Vagina (tissue), 2 donors: ENCODE measurements at places on chromosomes 2 and 18. TPM values are rescaled to one million over a fixed set of nuclear protein-coding genes. Genes with fewer than 3 reads are reported as not detected.

DNA sequence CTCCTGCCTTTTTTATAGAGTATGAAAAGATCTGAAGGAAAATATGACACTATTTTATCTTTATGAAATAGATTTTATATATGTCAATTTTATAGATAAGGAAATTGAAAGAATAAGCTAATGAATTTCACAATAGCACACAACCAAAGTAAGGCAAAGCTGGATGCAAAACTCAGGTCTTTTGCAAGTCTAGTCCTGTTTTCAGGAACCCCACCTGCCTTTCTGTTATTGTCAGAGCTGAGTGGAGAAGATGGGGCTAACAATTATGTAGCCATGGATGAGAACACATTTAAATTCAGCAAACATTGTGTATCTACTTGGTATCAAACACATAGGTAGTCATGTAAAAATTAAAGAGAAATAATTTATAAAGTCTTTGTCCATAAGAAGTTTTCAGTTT is 161.5 kb upstream of the ZEB2 start:
- no peaks in the 10 kb centered on the region for H3K27me3 ChIP-seq
- H3K4me1 ChIP-seq, result peaks cover 8% of the 10 kb centered on the region
- no peaks in the 10 kb centered on the region for H3K36me3 ChIP-seq
- H3K4me3 ChIP-seq, result no peak overlapping the region
- H3K27ac ChIP-seq, result no peak overlapping the region
- no peak for DNase-seq

DNA sequence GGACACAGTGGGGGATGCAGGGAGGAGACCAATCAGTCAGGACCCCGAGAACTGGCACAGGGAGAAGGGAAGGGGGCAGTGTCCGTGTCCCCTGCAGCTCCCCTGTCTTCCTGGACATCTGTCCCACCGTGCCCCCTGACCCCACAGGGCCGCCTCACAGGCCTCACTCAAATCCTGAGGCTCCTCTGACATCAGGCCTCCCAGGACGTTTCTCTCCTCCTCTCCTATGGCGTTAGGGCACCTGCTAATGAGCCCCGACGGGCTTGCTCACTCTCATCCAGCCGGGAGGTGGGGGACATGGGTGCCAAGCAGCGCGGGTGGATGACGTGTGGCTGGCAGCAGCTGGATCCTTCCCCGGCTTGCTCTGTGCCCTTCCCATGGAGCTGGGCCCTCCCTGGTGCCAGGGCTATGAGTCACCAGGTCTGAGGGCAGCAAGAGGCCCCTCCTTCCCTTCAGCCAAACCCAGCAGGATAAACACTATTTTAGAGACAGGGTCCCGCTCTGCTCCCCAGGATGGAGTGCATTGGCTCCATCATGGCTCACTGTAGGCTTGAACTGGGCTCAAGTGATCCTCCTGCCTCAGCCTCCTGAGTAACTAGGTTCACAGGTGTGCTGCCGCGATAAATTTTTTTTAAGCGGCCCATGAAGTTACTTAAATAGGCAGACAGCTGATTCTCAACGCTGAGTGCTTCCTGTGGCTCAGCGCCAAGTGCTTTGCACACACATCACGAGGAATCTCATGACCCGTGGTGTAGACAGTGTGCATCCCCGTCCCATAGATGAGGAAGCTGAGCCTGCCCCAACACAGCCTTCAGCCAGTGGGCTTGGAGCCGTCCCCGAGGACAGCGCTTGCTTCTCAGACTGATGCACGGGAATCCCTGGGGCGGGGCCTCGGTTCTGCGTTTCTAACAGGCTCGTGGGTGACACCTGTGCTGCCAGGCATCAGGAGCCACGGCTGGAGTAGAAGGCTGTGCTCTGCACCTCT is 64.5 kb upstream of the HDAC4 start:
- H3K4me1 ChIP-seq, result peaks cover 30% of the 10 kb centered on the region
- no peak overlapping the region for H3K4me3 ChIP-seq
- peak; percentile 86 for DNase-seq
- no peaks in the 10 kb centered on the region for H3K27me3 ChIP-seq

GRCh38 chr2:21404137-21404536 is 280.4 kb downstream of the TDRD15 start:
- H3K36me3 ChIP-seq, result no peaks in the 10 kb centered on the region
- no peaks in the 10 kb centered on the region for H3K4me1 ChIP-seq
- H3K27me3 ChIP-seq, result no peaks in the 10 kb centered on the region
- H3K27ac ChIP-seq, result no peak overlapping the region

DNA sequence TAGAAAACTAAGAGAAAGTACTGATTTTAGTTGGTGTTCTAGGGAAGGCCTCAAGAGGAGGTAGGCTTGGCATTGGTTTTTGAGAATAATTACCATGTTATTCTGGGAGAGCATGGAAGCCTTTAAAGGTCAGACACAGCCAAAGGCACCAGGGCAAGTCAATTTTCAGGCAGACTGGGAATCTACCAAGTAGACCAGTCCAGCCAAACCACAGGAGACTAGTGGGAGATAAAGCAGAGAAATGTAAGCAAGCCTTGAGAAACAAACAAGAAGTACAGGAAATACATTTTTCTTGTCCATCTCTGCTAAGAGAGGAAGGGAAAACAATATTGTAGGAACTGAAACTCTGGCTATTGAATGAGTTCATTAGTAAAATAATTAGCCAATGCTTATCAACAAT is 5.5 kb upstream of the CCDC68 start:
- H3K27ac ChIP-seq, result no peak overlapping the region
- no peak for DNase-seq
- no peaks in the 10 kb centered on the region for H3K27me3 ChIP-seq
- H3K4me1 ChIP-seq, result peaks cover 15% of the 10 kb centered on the region

- no peaks in the 10 kb centered on the region for H3K4me1 ChIP-seq
- no peaks in the 10 kb centered on the region for H3K27me3 ChIP-seq
- no peaks in the 10 kb centered on the region for H3K36me3 ChIP-seq
- DNase-seq, result no peak
- H3K27ac ChIP-seq, result no peak overlapping the region
Observed at GRCh38 chr2:234912437-234912836, 39.4 kb upstream of the SH3BP4 start.

DNA sequence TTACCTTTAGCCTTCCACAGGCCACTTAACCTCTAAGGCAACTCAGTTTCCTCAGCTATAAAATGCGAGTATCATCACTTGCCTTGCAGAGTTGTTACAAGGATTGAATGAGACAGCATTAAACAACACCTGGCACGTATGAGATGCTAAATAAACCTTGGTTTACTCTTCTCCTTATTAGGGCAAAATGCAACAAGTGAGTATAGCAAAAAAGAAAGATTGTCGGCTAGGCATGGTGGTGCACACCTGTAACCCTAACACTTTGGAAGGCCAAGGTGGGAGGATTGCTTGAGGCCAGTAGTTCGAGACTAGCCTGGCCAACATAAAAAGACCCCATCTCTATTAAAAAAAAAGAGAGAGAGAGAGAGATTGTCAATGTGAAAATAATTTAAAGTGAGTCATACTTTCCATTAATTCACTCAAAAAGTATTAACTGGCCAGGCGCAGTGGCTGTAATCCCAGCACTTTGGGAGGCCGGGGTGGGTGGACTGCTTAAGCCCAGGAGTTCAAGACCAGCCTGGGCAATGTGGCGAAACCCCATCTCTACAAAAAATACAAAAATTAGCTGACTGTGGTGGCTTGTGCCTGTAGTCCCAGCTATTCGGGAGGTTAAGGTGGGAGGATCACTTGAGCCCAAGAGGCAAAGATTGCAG is 8.0 kb downstream of the ATAD2B start:
- no peaks in the 10 kb centered on the region for H3K36me3 ChIP-seq
- DNase-seq, result no peak
- no peak overlapping the region for H3K27ac ChIP-seq
- no peak overlapping the region for H3K4me3 ChIP-seq

DNA sequence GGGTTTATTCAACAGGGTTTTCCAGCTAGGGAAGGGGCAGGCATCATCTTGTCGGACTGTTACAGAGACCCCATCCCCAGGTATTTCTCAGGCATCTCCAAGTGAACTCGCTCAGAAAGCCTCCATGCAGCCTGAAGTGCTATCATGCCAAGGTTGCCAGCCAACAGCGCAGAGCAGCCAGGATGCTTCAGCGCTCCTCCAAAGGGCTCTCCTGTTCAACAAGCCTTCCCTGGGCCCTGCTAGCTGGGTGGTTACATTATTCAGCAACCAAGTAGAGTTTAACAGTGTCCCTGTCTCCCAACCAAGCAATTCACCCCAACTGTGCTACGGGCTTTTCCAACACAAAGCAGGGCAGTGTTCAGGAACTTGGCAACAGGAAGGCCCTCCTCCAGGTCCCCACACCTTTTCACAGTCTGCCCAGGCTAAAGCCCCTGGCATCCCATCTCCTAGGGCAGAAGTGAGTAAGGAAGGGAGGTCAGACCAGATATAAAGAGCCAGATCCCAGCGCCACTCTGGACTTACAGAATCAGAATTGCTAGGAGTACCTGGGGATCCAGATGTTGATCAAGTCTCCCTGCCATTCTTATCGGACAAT is 52.9 kb downstream of the ZBTB7C start:
- H3K36me3 ChIP-seq, result no peaks in the 10 kb centered on the region
- H3K4me3 ChIP-seq, result no peak overlapping the region
- no peaks in the 10 kb centered on the region for H3K27me3 ChIP-seq
- no peak overlapping the region for H3K27ac ChIP-seq
- peak; percentile 64 for DNase-seq
- peaks cover 6% of the 10 kb centered on the region for H3K4me1 ChIP-seq

Gene CYP1B1
- total RNA-seq, result 88.9 TPM

Gene VWA3B
- total RNA-seq, result not detected
